ENCODE measurements at places on chromosomes 4 and X. TPM values are rescaled to one million over a fixed set of nuclear protein-coding genes. Genes with fewer than 3 reads are reported as not detected.

TGIF2LX gene
- not detected for total RNA-seq

CHIC2 gene
- total RNA-seq: 45.2 TPM

SATL1 gene
- total RNA-seq: under 0.01 TPM

RAB41 gene
- not detected for total RNA-seq

ERCC6L gene
- 0.27 TPM for total RNA-seq

ATOH1 gene
- not detected for total RNA-seq

LPAR4 gene
- total RNA-seq: 0.27 TPM

CCDC158 gene
- not detected for total RNA-seq

SPANXD gene
- total RNA-seq: not detected

DACH2 gene
- not detected for total RNA-seq

CDKL5 gene
- 1.9 TPM for total RNA-seq

CSN1S1 gene
- not detected for total RNA-seq

TRIML2 gene
- total RNA-seq: not detected

CENPVL3 gene
- total RNA-seq: 3.2 TPM

HMGB3 gene
- 5.7 TPM for total RNA-seq

ZFP92 gene
- 3.0 TPM for total RNA-seq

BANK1 gene
- 1.3 TPM for total RNA-seq

NAP1L3 gene
- total RNA-seq: 12.4 TPM

TEX13D gene
- total RNA-seq: not detected

SORBS2 gene
- under 0.01 TPM for total RNA-seq

PRKG2 gene
- total RNA-seq: 21.0 TPM

BGN gene
- total RNA-seq: not detected

TRIM2 gene
- total RNA-seq: 5.7 TPM

NDUFC1 gene
- 24.8 TPM for total RNA-seq

RAB9B gene
- total RNA-seq: 1.9 TPM

All from hematopoietic multipotent progenitor cell (in vitro differentiated cells).